ENCODE measurements at places on chromosomes 2 and 18.

DNA sequence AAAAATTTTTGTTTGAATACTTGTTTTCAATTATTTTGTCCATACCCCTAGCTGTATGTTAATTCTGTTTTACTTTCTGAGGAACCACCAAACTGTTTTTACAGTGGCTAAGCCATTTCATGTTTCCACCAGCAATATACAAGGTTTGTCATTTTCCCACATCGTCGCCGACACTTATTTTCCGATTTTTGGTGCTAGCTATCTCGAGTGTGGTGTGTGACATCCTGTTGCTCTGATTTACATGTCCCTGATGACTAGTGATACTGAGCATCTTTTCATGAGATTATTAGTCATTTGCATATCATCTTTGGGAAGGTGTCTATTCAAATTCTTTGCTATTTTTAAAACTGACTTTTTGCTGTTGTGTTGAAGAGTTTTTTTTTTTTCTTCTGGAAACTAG, 7.2 kb upstream of the GPC1 start:
- no peak for DNase-seq

GRCh38 chr2:219073413-219074129, 12.8 kb upstream of the IHH start:
- peak; percentile 43 for DNase-seq

DNA sequence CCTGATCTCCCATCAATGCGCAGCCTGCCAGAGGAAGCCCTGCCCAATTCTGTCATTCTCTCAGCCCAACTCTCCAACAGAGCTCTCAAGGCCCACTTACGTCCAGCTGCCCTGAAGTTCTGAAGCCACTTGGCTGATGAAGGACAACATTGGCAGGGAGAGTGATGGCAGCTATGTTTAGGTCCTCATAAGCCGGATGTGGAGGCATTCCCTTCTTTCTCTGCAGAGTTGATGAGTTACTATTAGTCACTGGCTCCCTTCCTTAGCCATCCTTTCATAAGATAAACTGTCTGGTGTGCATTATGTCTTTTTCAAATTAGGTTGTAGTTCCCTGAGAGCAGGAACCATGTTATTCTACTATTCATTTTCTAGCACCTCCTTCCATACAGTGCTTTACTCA, 22.5 kb upstream of the TACR1 start:
- DNase-seq = no peak

DNA sequence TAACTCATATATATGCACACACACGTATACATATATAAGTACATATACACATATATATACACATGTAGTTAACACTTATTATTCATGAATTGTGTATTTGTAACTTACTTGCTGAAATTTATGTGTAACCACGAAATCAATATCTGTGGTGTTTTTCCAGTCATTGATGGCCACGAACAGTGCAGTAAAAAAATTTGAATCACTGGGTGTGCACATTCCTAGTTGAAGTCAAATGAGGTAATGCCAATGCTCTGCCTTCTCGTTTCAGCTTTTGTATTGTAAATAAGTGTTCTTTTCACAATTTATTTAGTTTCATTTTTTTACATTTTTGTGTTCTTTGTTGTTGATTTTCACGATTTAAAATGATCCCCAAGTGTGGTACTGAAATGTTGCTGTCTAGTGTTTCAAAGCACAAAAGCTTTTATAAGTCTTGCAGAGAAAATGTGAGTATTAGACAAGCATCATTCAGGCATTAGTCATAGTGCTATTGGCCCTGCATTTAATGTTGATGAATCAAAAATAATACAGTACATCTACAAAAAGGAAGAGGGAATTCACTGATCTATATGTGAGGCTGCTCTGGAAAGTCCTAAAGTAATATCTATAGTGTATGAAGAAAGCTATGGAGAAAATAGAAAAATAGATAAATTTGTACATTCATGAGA, 419.0 kb downstream of the DSC3 start:
- DNase-seq = no peak

DNA sequence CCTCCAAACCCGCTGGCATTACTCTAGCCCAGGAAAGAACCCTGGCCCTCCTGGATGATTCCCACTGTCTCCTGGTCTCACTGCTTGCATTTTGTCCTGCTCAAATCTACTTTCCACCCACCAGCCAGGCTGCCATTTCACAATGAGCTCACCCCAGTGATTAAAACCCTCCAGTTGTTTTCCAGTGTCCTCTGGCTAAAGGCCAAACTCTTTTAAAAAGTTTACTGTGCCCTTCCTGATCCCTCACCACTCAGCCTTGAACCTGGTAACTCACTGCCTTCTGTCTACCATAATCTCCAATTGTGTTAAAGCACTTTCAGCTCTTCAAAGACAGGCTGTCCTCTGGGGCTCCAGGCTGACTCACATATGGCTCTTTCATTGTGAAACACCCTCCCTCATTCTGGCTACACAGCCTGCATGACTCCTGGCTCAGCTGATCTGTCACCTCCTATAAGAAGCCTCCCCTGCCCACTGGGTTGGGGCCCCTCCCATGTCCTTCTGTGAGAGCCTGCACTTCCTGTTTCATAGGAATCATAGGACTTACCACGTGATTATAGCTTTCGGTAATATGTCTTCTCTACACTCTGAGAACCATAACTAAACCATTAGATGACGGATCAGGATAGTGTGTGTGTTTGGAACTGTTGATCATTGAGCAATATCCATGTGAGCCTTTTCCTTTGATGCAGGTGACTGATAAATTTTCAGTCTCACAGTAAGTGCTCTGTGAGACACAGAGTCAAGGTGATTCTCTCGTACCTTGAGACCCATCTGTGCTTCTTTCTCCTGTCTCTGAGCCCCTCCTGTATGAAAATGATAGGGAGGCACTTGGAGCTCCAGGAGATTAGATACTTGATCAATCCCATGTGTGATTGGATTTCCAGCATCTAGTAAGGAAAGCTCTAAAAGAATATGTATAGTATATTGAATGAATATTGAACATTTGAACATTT, 590.8 kb upstream of the ID2 start:
- peak; percentile 76 for DNase-seq

DNA sequence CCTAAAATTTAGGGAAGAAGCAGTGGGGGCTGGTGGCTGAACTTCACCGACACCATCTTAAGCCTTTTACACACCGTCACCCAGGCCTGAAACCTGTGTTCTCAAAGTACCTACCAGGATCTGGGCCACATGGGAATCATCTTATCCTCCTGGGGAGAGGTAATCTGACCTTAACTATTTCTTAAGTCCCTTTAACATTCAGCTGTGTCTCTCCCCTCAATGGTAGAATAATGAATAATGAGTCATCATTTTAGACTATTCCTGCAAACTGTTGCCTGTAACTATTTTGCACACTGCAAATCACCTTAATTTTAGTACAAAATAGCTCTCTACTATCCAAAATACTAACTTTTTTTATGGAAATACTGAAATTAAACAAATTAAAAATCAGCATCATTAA, 149.4 kb upstream of the KLF7 start:
- no peak for DNase-seq

DNA sequence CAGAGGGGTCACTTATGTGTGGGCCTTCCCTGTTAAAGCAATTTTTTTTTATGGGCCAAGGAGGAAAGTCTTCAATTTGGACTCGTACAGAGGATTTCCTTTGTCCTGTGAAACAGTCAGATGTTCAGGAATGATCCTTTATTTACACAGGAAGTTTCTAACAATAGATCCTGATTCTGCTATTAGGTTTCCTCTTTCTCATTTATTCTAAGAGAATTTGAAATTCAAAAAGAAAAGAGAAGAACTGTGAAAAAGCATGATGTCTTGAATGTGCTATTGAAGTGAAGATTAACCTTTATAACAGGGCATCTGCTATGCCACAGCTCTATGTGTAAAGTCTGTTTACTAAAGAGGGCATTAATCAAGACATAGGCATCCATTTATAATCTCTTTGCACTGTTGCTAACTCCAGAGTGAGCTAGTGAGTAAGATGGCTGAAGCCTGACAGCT, 105.3 kb upstream of the FAM98A start:
- DNase-seq = no peak

GRCh38 chr2:55123851-55124269, 73.6 kb upstream of the RTN4 start:
- no peak for DNase-seq

GRCh38 chr2:231781798-231782726, 980 bp upstream of the PDE6D start:
- DNase-seq = no peak

GRCh38 chr2:45053966-45054365, 44.7 kb upstream of the SIX2 start:
- DNase-seq = no peak

GRCh38 chr2:138474100-138474825, 27.3 kb upstream of the SPOPL start:
- no peak for DNase-seq

- DNase-seq = no peak
Observed at GRCh38 chr2:18067588-18068384, 189.3 kb downstream of the KCNS3 start.

DNA sequence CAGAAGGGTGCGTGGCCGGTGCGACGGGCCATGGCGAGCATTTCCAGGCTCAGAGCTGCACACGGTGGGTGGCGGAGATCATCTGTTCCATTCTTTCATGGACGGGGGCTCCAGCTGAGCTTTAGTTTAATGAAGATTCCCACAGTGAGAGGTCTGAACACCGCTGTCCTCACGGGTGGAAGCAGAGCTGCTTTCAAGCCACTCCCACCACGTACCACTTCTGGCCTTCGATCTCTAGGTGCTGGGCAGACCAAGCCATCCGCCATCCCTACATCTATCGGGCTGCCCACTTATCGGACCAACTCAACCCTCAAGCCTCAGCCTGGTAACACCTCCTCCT, 18.5 kb downstream of the GPR35 start:
- DNase-seq = no peak

DNA sequence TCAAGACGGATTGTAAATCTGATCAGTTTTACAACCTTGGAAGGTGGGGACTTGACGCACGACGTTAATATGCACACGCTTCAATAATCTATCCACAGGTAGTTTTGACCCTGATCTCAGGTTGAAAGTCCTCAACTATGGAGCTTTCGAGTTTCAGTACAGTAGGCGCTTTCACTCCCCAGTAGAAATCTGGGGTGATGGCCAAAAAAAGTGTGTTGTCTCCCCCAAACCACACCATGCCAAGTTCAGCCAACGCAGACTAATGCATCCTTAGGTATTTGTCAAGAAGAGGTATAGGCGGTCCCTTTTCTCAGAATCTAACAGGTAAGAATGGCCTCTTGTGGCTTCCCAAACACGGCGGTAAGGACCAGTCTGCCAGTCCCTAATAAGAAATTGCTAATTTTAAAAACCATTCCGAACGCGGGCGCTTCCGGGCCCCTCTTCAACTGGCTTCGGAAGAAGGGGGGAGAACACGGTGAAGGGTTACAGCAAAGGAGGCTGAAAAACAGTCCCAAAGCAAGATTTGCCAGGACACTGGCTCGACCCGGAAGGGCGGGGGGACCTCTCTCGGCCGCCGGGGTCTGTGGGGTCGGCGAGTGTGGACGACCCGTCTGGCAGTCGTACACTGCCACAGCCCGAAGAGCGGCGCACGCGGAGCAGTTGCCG, 659 bp downstream of the FAM210A start:
- no peak for DNase-seq

GRCh38 chr18:31243740-31244512, 74.0 kb upstream of the DSG1 start:
- DNase-seq = no peak

DNA sequence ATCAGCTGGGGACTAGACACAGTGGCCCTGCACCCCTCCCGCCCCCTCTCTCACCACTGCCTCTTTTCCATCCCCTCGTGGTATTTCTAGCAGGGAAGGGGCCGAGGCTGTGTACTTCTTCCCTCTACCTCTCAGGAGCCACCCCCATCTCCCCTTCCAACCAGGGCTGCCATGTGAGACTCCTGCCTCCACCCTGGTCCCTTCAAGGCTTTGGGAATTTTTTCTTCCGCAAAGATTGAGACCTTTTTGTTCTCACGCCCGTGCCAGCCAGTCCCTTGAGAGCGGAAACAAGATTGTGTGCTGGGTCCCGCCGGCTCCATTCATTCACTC, 39.1 kb downstream of the LPIN1 start:
- no peak for DNase-seq

DNA sequence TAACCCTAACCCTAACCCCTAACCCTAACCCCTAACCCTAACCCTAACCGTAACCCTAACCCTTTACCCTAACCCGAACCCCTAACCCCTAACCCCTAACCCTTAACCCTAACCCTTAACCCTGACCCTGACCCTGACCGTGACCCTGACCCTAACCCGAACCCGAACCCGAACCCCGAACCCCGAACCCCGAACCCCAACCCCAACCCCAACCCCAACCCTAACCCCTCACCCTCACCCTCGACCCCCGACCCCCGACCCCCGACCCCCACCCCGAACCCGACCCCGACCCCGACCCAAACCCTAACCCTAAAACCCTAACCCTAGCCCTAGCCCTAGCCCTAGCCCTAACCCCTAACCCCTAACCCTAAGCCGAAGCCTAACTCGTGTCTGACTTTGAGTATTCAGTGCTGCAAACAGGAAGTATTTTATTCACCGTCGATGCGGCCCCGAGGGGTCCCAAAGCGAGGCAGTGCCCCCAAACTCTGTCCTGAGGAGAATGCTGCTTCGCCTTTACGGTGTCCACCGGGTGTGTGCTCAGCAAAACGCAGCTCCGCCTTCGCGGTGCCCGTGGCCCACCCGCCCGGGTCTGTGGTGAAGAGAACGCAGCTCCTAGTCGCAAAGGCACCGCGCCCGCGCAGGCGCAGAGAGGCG, 36.0 kb downstream of the FAM110C start:
- DNase-seq = no peak

GRCh38 chr2:225233234-225233633, 166.3 kb upstream of the NYAP2 start:
- DNase-seq = no peak

GRCh38 chr2:127577503-127577902, 42.0 kb downstream of the MYO7B start:
- DNase-seq = peak; percentile 13

DNA sequence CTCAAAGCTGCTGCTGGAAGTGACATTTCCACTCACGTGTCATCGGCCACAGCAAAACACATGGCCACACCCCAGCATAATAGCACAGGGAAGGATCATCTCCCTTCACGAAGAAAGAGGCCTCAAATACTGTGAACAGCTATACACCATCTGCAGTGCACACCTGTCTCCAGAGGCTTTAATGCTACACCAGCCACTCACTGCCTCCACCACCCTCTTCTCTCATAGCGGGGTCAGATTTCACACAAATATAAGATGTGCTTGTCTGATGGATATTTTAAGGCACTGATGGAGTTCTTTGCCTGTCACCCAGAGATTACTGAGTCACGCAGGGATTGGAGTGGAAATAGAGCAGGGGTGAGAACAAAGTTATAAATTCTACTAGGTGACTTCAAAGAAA, 374.0 kb downstream of the ZNF516 start:
- no peak for DNase-seq

DNA sequence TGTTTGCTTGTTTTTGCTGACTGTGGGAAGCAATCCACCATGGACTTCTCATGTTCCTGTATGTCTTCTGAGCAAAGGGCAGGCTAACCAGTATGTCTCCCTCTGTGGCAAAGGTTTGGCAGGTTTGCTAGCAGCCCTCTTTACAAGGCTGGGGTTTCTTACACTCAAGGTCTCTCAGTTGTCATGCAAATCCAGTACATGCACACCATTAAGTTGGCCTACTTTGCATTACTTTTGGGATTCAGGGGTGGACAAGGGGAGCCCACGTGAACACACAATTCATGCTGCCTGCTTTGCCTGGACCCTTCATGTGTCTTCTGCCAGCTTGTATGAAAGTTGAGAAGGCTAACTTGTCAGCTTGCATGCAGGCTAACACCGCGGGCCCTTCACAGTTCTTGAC, 134.9 kb downstream of the LRRTM4 start:
- no peak for DNase-seq

Data from stimulated activated CD8-positive, alpha-beta memory T cell treated with anti-CD3 and anti-CD28 coated beads, Interleukin-4, amount 100 ng/mL, for 48 hours (primary cell).